ENCODE measurements at places on chromosomes 7 and 10.

- DNase-seq: no peak
These were observed 8.8 kb upstream of the OR6V1 start for GRCh38 chr7:143043391-143043790.

GRCh38 chr10:90321132-90321816 lies 536.6 kb downstream of the HTR7 start:
- DNase-seq: no peak

- DNase-seq: no peak
These were observed 537.7 kb downstream of the GRM8 start for GRCh38 chr7:126715076-126715475.

- DNase-seq: no peak
These were observed 35.4 kb downstream of the KLF6 start for GRCh38 chr10:3749600-3749999.

DNA sequence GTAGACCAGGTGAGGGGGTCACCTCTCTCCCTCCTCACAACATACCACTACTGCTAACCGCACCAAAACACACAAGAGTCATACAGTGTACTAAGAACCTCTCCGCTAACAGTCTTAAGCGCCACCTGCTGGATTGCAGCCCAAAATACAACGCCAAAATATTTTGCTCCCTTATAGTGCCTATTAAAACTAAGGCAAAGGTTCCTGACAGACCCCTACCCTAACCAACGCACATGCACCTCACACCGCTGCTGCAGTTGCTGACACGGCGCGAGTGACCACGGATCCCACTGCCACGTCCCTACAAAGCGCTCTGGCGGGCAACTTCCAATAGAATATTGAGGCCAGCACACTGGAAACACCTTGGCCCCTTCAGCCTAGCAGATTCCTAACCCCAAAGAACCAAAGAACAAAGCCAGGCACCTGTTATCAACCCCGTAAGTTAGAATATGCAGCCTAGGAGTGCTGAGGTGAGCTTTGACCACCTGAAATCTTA lies 563.6 kb upstream of the SEMA3D start:
- no peak for DNase-seq

DNA sequence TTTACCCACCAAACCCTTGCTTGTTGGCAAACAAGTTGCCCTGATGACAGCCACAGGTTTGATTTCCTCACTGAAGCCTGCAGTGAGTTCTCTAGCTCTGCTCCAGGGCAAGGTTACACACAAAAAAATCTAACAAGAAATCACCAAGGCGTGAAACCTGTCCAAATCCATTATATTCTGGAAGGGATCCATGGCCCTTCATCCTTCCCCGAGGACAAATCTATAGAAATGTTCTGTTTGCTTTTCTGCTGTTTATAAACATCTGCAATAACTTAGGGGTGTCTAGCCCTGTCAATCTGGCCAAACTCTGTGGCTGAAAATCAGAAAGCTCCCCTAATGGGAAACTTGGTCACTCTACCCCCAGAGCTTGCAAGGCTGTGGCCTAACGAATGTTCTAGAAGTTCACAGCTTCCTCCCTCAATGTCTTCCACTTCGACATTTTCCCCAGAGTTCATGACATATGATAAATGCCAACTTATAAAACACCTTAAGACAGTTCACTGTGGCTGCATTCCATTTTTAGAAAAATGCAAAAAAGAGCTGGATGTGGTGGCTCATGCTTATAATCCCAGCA lies 164.5 kb downstream of the PRPF18 start:
- DNase-seq: no peak

DNA sequence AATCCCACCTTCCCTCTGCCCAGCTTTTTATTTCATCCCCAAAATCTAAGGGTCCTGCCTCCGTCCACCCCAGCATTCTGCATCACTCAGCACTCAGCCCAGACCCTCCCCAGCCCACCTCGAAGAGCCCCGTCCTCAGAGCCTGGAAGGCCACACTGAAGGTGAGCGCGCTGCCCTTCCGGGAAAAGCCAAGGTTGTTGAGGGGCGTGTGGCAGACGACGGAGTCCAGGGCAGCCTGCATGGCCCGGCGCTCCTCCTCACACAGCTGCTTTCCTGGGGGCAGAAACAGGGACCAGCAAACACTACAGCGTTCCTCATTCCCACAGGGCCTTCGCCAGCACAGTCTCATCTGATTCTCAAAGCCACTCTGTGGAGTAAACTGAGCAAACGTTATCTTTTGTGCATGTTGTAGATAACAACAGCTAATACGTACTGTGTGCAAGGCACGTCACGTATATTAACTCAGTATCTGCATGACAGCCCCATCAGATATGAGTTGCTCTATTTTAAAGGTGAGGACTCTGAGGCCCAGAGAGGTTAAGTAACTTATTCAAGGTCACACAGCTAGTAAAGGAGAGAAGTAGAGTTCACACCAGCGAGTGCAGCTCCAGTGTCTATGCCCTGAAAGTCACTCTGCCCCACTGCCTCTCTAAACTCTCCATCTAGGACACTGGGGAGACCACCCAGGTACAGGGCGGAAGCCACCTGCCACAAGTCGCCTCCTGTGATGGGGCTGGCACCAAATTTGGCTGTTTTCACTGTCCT lies 2.8 kb downstream of the TRAPPC14 start:
- no peak for DNase-seq

DNA sequence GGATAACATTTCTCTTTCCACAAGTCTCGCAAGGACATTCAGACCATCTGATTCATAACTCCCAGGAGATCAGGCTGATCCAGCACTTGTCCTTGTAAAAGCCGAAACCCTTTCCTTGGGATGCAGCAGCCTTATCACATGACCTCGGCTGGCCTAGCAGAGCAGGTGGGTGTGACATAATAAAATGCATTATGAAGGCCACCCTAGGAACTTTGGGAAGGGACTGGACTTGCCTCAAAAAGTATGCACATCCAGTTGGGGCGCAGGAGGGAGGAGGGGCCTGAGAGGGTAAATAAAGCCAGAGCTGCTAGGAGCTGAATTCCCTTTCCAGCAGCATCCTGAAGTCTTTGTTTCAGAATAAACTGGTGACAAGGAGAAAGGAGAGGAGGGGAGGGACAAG lies 260.8 kb downstream of the SNX13 start:
- no peak for DNase-seq

DNA sequence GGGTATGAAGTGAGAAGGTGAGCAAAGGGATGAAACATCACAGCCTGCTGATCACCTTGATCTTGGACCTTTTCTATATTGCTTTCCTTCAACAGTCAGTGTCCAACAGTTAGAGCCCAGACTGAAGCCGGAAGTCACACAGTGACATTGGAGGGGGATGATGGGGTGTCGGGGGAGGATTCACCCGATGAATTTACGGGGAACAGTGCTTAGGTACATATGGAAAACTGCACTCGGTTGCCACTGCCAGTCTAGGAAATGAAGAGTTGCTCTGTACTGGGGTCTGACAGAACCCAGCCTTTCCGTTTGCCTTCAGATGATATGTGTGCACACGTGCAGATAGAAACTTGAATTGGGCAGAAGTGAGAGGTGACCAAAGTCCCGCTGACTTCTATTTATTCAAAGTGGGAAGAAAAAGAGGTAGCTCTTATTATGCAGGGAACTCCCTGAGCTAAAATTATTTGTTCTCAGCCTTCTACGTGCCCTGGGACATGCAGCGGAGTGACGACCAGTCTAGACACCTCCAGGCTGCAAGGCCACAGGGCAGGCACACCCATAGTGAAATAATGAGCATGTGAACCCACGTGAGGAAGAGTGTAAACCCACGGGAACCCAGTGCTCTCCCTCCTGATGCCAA lies 107.2 kb upstream of the INHBA start:
- DNase-seq: no peak

Measured in cerebellar nuclear complex (tissue), 1 donor.